ENCODE measurements at places on chromosomes 2 and 18. TPM values are rescaled to one million over a fixed set of nuclear protein-coding genes. Genes with fewer than 3 reads are reported as not detected.

Gene SERPINB11
- not detected for total RNA-seq

Gene RFTN2
- not detected for total RNA-seq

Gene MARCHF7
- total RNA-seq, result 53.1 TPM

Gene CCDC68
- total RNA-seq, result 6.3 TPM

Gene KCNJ3
- not detected for total RNA-seq
